K562 (cell line): ENCODE measurements at places on chromosomes 13 and 19. TPM values are rescaled to one million over a fixed set of nuclear protein-coding genes. Genes with fewer than 3 reads are reported as not detected.

GRCh38 chr19:51127755-51128154 lies 3.0 kb downstream of the SIGLEC9 start:
- H3K27me3 ChIP-seq = 0 out of 3 replicates have a peak, but pooled peaks cover 3% of the 10 kb centered on the region
- peak; percentile 31 for DNase-seq
- H3K27ac ChIP-seq = no peak overlapping the region
- no peak overlapping the region for H3K4me3 ChIP-seq
- no peaks in the 10 kb centered on the region for H3K36me3 ChIP-seq
- H3K4me1 ChIP-seq = peaks cover 36% of the 10 kb centered on the region

OXGR1 gene
- not detected in 2 replicates for total RNA-seq

DNA sequence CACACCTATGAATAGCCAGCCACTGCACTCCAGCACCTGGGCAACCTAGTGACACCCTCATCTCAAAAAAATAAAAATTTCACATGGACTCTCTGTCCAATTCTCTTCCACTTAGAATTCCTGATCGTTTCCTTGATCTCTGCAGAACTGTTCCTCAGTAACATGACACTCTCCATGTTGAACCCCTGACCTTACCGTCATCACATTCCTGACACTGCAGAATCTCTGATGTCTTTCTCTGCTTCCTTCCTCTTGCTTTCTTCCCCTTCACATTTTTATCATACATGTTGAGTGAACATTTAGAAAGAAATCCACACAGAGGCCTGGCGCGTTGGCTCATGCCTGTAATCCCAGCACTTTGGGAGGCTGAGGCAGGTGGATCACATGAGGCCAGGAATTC lies 15.0 kb downstream of the ZNF114 start:
- H3K27ac ChIP-seq = no peak overlapping the region
- no peak for DNase-seq
- no peaks in the 10 kb centered on the region for H3K4me1 ChIP-seq
- no peak overlapping the region for H3K4me3 ChIP-seq
- peaks cover 8% of the 10 kb centered on the region; the same call in 2 of the 3 replicates for H3K27me3 ChIP-seq

GRCh38 chr13:79149210-79149609 lies 256.8 kb downstream of the RBM26 start:
- H3K4me1 ChIP-seq = no peaks in the 10 kb centered on the region
- no peak overlapping the region for H3K4me3 ChIP-seq
- no peaks in the 10 kb centered on the region for H3K36me3 ChIP-seq
- no peaks in the 10 kb centered on the region for H3K27me3 ChIP-seq
- DNase-seq = no peak

- no peak overlapping the region for H3K4me3 ChIP-seq
- H3K27me3 ChIP-seq = peaks cover 6% of the 10 kb centered on the region; the same call in 2 of the 3 replicates
- H3K36me3 ChIP-seq = no peaks in the 10 kb centered on the region
- H3K27ac ChIP-seq = no peak overlapping the region
- no peaks in the 10 kb centered on the region for H3K4me1 ChIP-seq
- no peak for DNase-seq
Observed at GRCh38 chr13:24687611-24688010, 7.4 kb downstream of the ATP12A start.

DNA sequence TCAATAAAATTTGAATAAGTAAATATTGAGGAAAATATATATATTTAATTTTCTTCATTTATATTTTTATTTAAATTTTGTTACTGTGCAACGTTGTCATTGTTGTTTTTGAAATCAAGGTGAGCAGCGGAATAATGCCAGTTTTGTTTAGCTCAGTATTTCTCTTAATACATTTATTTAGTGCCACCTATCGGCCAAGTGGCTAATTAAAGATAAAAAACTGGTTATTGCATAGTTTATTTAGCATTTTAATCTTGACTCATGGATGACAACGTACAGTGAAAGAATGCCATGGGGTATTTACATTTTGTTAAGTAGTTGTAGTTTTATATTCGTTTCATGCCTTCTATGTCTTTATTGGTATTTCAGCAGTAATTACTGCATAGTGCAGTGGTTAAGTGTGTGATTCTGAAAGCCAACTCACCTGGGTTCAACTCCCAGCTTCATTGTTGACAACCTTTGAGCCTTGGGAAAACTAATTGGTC lies 265.9 kb downstream of the MYO16 start:
- DNase-seq = no peak
- no peak overlapping the region for H3K4me3 ChIP-seq
- H3K36me3 ChIP-seq = 0 out of 3 replicates have a peak, but pooled peaks cover 3% of the 10 kb centered on the region
- no peaks in the 10 kb centered on the region for H3K27me3 ChIP-seq
- H3K27ac ChIP-seq = no peak overlapping the region; the same call in 2 of the 3 replicates
- H3K4me1 ChIP-seq = no peaks in the 10 kb centered on the region

DNA sequence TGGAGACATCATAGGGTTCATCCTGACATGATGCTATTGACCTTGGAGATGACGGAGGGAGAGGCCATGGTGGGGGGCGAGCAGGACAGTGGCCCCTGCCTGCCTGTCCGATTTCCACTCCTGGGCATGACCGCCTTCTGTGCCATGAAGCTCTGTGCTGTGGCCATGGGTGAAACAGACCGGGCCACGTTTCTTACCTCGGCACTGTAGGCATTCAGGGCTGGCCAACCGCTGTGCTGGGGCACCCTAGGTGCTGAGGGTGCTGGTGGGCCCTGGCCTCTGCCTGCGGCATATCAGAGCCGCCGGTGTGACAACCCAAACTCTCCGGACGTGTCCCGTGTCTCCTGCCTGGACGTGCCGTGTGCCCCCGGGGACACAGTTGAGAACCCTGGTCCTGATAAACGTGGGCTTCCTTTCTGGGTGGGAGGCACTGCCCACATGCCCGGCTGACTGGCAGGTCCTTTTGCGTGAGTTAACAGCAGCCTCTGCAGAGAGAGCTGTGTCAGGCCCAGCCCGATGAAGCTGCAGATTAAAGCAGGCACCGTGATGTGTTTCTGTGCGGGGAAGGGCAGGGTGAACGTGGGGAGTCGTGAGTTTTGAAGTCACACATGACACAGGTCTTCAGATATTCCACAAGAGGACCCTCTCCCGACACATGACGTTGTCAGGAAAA lies 46.5 kb downstream of the TMEM255B start:
- H3K4me1 ChIP-seq = no peaks in the 10 kb centered on the region
- DNase-seq = no peak
- H3K4me3 ChIP-seq = no peak overlapping the region
- H3K27ac ChIP-seq = no peak overlapping the region
- H3K36me3 ChIP-seq = no peaks in the 10 kb centered on the region

GRCh38 chr19:19458110-19458816 lies 52.8 kb downstream of the GATAD2A start:
- no peak overlapping the region for H3K4me3 ChIP-seq
- H3K27me3 ChIP-seq = no peaks in the 10 kb centered on the region
- H3K4me1 ChIP-seq = peaks cover 51% of the 10 kb centered on the region
- no peak for DNase-seq
